Karpas-422 (cell line): ENCODE measurements at places on chromosomes 5 and 9.

- no peak for DNase-seq
Observed at GRCh38 chr5:43634621-43635020, 31.6 kb downstream of the NNT start.

GRCh38 chr5:115962239-115962564 is at the start of gene LVRN:
Gene LVRN, plus strand, starts transcription at chr5:115962475. Its CDS starts 143 bp downstream, at chr5:115962618.
- no peak for DNase-seq

DNA sequence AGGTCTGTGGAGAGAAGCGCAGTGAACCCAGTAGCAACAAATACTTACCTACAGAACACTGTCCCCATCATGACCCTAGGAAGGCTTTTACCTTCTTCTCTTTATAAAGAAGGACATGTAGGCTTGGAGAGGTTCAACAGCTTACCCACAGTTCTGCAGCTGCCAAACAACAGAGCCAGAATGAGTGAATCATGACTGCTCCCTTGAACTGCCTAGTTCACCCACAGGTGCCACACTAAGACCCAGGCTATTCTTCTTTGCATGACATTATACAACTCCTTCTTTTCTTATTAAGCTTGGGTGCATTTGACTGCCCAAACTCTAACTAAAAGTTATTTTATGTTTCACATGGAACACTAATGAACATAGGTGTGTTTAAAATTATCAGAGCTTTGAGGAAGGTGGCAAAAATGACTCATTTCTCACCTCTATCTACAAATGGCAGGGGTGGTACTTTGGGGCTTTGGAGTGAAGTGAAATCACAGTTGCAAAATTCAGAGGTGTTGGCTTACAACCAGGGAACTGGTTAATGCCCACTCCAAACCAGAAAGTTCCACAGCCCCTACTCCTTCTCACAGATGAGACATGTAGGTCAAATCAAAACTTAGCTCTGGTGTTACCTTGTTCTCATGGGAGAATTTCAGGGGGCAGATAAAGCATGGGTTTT is 201.6 kb downstream of the SEMA6A start:
- no peak for DNase-seq

DNA sequence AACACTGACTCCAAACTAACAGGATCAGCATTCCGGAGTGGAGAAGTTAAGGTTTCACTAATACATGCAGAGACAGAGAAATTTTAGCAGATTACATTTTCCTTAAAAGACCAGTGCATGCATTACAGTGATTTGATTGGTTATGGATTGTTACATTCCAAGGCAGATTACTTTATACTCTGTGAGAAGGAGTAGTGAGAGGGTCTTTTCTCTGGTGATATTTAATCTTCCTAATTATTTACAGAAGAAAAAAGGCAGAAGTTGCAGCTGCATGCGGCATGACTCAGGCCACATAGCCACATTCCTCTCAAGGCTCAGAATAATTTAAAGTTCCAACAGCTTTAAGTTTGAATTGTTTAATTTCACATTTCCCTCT is 53.0 kb upstream of the PDZD2 start:
- no peak for DNase-seq

GRCh38 chr9:96491079-96491879 is 41.3 kb downstream of the HABP4 start:
- no peak for DNase-seq

DNA sequence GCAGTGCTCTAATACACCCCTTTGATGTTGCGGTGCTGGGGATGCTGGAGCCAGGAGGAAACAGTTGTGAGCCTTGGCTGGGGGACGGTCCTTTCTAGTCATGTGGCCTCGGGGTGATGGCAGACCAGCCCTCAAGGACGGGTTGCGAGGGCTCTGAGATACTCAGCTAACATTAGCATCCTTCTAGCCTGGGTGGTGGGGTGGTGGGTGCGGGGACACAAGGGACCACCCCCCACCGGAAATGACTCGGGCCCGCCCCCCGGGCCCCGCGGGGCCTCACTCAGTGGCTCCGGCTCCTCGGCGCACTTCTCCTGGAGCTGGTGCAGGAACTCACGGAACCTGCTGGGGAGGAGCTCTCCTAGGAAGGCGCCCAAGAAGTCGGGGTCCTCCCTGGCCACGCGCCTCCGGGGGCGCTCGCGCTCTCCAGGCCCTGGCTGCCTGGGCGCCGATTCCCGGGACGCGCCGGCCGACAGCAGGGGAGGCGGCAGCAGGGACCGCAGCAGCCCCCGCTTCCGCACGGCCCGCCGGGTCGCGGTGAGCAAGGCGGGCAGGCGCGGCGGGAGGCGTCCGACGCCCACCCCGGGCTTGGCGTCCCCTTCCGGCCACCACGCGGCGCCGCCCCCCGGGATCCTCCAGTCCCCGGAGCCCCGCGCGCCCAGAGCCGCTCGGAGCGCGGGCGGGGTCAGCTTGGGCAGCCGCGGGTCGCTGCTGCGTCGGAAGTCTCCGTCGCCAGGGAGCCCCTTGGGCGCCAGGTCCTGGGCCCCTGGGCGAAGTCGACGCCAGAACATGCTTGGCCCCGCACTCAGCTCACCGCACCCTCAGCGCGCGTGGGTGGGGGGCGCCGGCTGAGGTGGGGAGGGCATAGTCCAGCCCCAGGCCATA is 873 bp downstream of the C9orf50 start:
- no peak for DNase-seq

GRCh38 chr9:125993466-125993865 is 246.3 kb downstream of the PBX3 start:
- DNase-seq, result no peak

- DNase-seq, result no peak
Observed at GRCh38 chr9:37923118-37923795, 19.3 kb upstream of the SLC25A51 start.

DNA sequence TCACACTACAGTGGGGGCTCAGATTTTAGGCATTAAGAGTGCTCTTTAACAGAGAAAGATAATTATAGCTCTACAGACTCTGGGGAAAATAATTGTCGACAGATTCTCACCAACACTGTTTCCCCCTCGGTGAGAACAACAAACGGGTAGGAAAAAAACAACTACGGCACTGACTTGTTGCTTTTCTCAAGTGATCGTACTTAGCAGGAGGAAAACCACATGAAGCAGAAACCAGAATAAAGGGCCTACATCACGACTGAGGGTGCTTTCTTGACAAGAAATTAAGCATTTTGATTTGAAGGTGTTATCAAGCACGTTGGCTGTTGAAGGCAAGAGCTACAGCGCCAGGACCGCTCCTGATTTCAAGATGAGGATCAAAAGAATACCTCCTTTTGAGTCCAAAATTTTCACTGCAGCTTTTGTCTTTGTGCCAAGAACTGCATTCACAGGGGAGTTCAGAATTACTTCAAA is 27.2 kb upstream of the CER1 start:
- DNase-seq, result no peak

GRCh38 chr9:2059274-2059929 is 44.3 kb downstream of the SMARCA2 start:
- DNase-seq, result no peak

GRCh38 chr5:123476731-123477130 is 35.2 kb upstream of the CSNK1G3 start:
- no peak for DNase-seq

DNA sequence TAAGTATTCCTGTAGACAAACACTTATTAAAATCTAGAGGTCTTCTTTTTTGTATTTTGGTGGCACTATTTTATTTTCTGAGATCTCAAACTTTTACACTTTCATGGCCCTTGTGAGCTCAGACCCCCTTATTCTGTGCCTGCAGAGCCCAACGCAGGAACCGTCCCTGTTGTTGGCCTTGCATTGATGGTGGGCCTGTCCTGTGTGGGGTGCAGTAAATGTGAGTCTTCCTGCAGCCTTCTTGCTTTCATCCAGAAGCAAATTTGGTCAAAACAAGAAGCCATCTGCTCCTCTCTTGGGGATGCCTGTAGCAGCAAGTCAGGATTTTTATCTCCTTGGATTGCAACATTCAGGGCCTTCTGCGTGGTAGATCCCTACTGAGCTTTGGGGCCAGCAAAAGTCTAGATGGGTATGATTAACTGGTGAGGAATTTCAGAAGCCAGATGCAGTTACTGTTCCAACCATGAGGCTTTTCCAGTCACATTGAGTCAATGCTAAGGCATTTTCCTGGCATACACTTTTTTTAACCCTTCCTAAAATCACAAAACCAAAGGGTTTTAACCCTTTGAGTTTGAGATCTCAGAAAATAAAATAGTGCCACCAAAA is 31.7 kb downstream of the BASP1 start:
- no peak for DNase-seq

DNA sequence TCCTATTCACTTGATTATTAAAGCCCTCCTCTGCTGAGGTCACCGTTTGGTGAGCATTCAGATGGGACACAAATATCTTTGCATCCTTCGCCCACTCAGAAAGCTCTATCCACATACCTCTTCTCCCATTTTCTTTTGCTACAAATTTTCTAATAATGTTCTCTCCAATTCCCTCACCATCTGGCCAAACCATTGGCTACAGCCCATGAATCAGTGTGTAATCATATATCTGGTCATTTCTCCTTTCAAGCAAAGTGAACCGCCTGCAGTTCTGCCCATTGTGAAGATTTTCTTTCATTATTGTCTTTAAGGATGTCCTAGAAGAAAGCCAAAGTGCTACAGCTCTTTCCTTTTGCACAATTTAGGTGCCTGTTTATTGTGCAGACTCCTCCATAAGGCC is 54.2 kb upstream of the DAPK1 start:
- no peak for DNase-seq

- no peak for DNase-seq
Observed at GRCh38 chr9:89001917-89002540, 10.8 kb downstream of the S1PR3 start.

GRCh38 chr9:97491216-97491999 is 10.1 kb upstream of the TMOD1 start:
- DNase-seq, result no peak

DNA sequence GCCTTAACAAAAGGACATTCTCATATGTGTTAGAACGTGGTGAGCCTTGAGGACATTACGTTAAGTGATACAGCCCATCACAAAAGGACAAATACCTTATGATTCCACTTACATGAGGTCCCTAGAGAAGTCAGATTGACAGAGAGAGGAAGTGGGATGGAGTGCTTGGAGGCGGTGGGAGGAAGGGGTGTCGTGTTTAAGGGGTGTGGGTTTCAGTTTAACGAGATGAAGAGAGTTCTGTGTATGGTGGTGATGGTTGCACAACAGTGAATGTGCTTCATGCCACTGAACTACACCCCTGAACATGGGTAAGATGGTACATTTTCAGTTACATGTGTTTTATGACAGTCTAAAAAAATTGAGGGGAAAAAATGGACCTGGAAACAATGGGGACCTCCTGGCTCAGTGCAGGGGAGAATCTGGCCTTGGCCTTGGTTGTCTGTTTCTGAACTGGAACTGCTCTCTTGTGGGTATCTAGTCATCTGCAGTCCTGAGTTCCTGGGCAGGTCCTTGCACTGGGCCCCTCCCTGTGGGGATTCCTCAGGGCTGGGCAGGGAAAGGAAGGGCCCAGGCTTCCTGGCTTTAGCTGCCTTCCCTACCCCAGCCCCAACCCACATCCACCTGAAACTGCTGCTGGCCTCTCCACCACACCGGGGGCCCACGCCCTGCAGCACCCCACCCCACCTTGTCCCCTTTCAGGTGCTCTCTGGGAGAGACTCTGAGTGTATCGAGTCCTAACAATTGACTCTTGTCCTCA is 17.8 kb downstream of the LRRC8A start:
- no peak for DNase-seq

GRCh38 chr5:141632650-141633049 is 4.0 kb downstream of the HDAC3 start:
- no peak for DNase-seq

DNA sequence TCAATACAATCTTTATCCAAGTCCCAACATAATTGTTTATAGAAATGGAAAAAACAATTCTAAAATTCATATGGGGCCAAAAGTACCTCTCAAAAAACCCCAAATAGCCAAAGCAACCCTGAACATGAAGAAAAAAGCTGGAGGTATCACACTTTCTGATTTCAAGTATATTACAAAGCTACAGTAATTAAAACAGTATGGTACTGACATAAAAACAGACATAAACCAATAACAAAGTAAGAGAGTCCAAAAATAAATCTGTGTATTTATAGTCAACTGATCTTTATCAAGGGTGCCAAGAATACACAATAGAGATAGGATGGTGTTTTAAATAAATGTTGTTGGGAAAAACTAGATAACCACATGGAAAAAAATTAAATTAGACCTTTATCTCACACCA is 13.6 kb upstream of the GOLPH3 start:
- no peak for DNase-seq

GRCh38 chr9:134181648-134182034 is 17.3 kb upstream of the RNU6ATAC start:
- DNase-seq, result no peak

GRCh38 chr5:167375125-167375524 is 916.3 kb upstream of the WWC1 start:
- no peak for DNase-seq

DNA sequence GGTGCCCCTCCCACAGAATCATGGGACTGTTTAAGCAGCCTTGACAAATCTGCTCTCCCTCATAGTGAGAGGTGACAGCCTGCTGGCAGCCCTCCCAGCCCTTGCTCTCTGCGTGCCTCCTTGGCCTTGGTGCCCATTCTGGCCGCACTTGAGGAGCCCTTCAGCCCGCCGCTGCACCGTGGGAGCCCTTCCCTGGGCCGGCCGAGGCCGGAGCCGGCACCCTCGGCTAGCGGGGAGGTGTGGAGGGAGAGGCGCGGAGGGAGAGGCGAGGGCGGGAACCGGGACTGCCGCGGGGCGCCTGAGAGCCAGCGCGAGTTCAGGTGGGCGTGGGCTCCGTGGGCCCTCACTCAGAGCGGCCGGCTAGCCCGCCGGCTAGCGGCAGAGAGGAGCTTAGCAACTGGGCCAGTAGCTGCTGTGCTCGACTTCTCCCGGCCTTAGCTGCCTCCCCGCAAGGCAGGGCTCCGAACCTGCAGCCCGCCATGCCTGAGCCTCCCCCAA is 125.9 kb upstream of the MYO10 start:
- DNase-seq, result no peak

- no peak for DNase-seq
Observed at GRCh38 chr9:129576546-129577543, 44.1 kb downstream of the C9orf50 start.

DNA sequence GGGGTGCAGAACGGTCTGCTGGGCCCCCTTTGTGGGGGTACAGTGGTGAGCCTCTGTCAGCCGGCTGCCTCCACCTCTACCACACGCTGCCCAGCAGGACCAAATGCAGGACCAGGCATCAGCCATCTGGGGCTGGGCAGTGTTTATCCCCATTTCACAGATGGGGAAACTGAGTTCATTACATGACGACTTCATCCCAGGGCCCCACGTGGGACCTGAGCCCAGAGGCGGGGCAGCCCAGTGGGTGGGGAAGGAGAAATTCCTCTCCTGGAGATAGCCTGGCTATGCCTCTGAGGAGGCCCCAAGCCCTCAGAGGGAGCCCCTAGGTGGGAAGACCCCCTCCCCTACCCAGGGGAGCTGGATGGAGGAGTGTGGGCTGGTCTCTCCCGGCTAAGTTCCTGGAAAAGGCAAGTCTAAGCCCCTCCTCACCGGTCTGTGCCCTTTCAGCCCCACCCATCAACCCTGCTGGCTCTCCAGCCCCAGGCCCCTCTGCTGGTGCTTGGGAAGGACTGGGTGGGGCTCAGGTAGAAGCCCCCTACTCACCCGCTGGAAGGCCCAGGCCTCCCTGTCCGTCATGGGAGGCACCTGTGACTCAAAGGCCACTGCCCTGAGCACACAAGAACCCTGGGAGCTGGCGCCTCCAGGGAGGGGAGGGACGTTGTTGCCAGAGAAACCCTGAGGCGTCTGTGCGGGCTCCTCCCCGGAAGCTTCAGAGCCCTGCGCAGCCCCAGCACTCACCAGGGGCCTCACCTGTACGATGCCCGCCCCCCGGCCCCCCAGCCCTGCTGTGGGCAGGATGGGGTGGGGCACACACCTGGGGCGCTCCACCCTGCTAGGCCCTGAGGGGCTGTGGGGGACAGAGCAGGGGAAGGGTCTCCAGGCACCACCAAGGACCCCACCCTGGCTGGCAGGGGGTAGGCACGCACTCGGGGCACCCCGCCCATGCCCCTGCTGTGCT is 7.4 kb upstream of the CCDC187 start:
- peak; percentile 83 for DNase-seq
